ENCODE measurements at places on chromosomes 4 and X.
A peak's percentile ranks its signal among the peaks of the same experiment; 100 is the strongest.

DNA sequence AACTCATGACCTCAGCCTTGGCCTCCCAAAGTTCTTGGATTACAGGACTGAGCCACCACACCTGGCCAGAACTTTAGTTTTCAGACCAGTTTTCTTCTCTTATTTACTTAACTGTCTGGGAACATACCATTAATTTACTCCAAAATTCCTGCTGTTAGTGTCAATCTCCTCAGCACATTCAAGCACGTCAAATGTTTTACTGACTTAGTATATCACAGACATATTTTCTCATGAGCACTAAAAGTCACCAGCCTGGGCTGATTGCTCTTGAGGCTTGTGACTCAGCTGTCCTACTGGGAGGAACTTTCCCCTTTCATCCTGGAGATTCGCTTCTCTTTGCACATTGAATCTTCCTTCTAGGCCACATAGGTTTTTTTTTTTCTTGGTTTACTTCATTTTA is 109.6 kb downstream of the PCDH18 start:
- DNase-seq = no peak

DNA sequence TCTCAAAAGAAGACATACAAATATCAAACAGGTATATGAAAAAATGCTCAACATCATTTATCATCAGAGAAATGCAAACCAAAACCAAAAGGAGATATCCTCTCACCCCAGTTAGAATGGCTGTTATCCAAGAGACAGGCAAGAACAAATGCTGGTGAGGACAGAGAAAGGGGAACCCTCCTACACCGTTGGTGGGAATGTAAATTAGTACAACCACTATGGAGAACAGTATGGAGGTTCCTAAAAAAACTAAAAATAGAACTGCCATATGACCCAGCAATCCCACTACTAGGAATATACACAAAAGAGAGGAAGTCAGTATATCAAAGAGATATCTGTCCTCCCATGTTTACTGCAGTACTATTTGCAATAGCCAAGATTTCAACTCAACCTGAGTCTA is 83.5 kb downstream of the CDS1 start:
- no peak for DNase-seq

GRCh38 chr4:17762726-17763125 is 18.7 kb downstream of the FAM184B start:
- no peak for DNase-seq

- DNase-seq = peak; percentile 33
These were observed 9.5 kb downstream of the AMBN start for GRCh38 chr4:70601422-70602039.

DNA sequence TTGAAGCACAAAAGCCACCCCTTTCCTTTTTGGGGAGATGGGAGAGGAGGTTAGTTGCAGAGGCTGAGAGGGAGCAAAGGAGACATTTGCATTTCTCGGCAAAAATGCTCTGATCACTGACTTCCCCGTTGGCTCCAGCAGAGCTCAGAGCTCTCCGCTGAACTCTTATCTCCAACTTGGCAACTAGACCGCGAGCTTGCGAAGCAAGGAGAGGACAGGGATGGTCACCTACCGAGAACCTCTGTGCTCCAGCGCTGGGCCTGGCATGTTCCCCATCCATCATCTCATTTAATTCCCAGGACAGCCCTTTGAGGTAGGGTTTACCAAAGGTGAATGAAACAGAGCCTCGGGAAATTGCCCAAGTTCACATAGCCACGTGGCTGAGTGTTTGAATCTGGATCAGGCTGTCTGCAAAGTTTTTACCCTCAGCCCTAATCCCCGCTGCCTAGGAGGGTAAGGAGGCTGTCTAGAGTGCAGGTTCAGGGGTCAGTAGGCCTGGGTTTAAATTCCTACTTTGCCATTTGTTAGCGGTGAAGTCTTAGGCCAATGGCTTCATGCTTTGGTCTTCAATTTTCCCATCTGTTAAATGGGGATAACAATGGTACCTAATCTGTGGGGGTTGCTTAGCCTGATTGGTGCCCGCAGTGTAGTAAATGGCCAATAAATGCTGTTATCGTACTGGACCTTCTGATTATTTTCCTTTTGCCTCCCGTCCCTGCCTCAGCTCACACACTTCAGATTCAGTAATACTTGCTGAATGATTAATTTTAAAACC is 3.8 kb upstream of the CITED1 start:
- no peak for DNase-seq

GRCh38 chrX:73916489-73916888 is 353.5 kb downstream of the CHIC1 start:
- DNase-seq = no peak

DNA sequence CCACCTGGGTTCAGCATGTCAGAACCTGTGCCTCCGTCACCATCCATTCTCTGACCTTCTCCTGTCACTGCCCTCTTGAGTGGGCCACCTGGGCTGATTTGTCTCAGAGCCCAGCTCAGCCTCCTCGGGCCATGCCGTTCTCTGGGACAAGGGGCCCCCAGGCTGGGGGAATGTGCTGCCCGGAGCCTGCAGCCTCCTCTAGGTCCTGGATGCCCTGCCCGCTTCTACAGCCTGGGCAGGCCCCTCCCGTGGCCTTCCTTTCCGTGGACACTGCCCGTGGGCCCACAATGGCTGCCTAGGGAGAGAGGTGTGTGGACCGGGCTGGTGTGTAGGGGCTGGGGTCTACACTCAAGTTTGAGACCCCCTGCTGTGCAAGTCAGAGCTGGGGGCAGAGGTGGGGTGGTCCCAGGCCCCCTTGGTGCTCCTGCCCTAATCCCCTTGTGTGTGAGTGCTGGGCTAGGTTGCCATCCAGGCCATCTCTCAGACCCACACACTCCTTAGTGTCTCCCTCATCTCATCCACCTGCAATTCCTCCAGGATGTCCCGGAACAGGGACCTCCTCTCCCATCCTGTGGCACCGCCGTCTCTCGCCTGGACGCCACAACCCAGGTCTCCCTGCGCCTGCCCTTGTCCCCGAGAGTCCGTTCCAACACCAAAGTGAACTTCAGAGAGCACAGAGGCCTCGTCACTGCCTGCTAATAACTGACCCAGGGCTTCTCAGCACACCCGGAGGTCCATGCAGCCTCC is 12.4 kb downstream of the PSAPL1 start:
- DNase-seq = no peak

GRCh38 chr4:184295206-184295605 is 77.5 kb upstream of the ENPP6 start:
- no peak for DNase-seq

DNA sequence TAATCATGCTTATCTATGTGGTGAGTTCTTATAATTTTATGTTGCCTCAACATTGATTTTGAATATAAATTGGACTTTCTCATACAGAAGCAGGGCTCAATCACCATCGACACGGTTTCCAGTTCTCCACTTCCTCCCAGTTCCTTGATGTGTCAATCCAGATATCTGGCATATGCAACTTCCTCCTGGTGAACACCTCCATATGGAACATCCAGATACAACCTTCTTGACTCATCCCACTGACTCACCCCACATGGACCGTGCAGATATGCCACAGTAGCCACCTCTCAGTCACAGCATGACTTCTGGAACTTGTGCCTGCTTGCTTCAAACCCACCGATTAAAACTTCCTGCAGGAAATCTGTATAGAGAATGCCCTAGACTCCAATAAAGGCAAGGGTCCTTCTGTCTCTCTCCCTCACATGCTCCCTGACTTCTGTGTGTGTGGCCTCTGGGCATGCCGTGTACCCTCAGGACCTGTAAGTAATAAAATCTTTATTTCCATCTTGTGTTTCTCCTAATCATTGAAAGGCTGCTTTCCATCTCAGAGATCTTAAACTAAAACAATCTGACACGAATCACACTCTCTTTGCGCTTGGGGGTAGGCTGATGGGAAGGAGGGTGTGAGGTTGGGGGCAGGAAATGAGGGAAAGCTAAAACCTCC is 67.0 kb downstream of the HTRA3 start:
- no peak for DNase-seq

DNA sequence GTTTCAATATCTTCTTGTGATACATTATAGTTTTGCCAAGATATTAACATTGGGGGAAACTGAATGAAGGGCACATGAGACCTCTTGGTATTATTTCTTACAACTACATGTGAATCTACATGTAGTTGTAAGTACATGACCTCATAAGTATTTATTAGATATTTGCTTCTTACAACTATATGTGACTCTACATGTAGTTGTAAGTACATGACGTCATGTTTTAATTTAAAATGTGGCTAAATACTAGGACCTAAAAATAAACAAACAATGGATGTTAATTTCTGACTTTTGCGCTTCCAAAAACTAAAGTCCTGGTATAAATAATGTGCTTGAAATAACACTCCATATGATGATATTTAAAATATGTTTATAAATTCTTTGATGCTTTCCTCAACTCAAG is 190.2 kb downstream of the CBLL2 start:
- DNase-seq = no peak

DNA sequence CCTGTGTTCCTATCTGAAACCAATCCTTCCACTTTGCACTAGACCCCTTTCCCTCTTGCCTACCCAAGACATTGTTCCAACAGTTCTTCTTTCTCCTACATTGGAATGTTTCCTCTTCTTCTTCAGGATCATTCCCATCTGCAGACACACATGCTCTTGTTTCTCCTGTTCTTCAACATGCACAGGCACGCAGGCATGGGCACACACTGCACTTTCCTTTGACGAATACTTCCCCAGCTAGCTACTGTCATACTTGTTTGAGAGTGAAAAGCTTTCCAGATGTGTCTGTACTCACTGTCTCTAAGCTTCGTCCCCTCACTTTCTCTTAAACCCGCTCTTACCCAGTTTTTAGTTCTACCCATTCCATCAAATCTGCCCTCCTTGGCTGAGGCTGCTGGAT is 31.8 kb upstream of the ERVMER34-1 start:
- no peak for DNase-seq

DNA sequence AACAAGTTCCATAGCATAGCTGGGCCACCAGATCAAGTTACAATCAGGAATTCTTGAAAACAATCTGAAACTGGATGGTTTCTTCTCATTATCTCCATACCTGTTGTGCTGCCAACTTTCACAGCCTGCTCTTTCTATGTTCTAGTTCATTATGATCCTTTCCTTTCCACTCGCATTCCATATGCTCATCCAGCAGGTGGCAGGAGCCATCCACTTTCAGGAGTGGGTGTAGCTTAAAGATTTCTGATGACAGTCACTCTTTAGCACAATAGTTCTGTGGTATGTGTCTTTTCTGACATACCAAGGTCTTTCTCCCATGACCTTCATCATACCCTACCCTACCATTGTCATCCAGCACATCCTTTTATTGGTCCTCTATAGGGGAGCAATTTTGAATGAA is 46.4 kb downstream of the PAGE2 start:
- DNase-seq = no peak

- no peak for DNase-seq
These were observed 178.5 kb downstream of the CBR4 start for GRCh38 chr4:168831585-168831918.

DNA sequence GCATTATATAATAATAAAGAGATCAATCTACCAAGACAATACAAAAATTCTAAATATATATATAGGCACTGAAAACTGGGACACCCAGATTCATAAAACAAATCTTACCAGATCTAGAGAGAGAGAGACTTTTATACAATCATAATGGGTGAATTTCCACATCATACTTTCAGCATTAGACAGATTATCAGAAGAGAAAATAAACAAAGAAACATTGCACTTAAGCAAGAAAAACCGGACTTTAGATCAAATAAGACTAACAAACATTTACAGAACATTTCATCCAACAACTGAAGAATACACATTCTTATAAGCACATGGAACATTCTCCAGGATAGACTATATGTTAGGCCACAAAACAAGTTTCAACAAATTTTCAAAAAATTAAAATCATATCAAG is 245.1 kb downstream of the INPP4B start:
- no peak for DNase-seq

DNA sequence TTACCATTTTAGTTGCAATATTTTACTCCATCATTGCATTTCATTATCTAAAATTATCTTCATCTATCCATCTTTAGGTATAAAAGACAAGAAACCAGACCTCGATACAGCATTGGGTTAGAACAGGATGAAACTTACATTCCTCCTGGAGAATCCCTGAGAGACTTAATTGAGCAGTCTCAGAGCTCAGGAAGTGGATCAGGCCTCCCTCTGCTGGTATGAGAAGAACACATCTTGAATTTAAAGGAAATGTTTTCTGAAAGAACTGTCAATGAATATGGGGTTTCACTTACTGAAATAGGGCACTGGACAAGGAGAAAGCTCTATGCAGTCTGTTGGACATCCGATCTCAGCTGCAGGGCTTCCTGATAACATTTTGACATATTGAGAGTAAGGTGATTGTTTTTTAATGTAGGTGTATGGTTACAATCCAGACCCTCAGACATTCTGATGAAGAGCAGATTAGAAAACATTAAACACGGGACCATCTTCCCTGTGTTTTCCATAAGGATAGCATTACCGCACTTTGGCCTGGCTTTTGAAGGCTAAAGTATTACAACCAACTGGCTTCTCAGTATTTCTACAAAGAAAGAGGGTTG is 367.2 kb downstream of the BMPR1B start:
- no peak for DNase-seq

DNA sequence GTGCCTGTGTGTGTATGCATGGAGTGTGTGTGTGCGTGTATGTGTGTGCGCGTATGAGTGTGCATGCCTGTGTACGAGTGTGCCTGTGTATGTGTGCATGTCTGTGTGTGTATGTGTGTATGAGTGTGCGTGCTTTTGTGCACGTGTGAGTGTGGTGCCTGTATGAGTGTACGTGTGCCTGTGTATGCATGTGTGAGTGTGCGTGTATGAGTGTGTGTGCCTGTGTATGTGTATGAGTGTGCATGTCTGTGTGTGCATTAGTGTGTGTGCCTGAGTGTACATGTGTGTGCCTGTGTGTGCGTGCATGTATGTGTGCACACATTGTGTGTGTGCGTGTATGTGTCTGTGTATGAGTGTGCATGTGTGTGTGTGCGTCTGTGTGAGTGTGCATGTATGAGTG is 5.7 kb downstream of the DOK7 start:
- DNase-seq = no peak

- no peak for DNase-seq
These were observed 21.3 kb downstream of the FANCB start for GRCh38 chrX:14851526-14851925.

DNA sequence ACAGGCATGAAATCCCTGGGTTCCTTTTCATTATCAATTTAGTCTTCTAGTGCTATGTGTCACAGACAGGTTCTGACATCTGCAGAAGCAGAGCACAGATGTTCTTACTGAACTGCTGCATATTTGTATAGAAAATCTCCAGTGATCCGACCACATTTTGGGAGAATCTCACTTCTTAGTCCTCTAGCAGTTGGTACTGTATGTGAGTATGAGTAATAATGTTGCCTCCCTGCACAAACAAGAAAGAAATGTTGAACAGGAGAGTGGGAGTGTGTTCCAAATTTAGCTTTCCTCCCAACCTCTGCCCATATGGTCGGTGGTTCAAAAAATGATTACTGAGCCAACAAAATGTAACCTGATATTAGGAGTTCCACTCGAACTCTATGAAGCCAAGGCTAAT is 165.3 kb upstream of the GPC4 start:
- DNase-seq = no peak

DNA sequence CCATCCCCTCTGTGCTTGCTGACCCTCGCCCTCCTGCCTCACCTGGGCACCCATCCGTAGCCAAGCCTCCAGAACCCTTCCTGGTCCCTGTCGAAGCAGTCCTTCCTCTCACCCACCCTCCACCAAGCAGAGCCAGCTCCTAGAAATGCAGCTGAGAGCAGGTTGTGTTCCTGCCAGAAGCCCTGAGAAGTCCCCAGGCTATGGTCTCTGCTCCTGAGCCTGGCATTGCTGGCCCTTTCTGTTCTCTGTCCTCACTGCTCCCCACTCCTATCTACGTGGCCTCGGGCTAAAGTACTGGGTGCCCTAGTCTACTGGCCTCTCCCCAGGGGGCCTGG is 2.1 kb upstream of the CPZ start:
- DNase-seq = no peak

All from NCI-H1105 (cell line).